ENCODE measurements at places on chromosomes 3 and 15.

DNA sequence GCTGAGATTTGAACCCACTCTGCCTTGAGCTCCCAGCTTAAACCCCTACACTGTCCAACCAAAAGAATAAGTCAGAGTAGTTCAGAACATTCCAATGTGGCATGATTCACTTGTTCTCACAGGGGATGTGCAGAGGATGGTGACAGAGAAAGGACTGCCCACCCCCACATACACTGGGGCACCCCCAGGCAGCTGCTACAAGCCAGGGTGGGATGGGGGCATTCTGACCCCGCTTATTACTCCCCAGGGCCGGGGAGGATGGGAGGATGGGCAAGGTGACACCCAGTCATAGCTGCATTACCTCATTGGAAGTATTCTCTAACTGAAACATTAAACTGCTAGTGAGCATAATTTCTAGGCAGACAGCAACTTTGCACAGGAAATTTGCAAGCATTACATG lies 126.0 kb upstream of the PRR20G start:
- no peak for DNase-seq

GRCh38 chr3:122004107-122004506 lies 17.9 kb downstream of the ILDR1 start:
- DNase-seq = no peak

- peak; percentile 35 for DNase-seq
Measured at GRCh38 chr15:38671675-38672254, 107.2 kb upstream of the RASGRP1 start.

DNA sequence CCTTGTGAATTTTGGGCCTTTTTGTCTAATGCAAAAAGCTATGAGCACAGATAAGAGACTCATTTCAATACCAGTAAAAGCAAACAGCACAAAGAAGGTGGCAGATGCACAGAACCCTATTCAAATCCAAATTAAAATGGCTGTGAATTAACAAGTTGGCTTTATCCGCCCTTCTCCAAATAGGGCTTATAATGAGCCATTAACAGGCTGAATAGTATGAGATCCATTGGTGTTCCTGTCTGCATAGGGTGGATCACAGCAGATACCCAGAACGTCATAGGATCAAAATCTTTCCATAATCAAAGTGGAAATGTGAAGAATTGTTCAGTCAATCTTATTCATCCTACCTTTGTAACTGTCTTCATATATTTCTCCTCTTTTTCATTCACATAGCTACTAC lies 282.4 kb upstream of the UMPS start:
- DNase-seq = no peak

DNA sequence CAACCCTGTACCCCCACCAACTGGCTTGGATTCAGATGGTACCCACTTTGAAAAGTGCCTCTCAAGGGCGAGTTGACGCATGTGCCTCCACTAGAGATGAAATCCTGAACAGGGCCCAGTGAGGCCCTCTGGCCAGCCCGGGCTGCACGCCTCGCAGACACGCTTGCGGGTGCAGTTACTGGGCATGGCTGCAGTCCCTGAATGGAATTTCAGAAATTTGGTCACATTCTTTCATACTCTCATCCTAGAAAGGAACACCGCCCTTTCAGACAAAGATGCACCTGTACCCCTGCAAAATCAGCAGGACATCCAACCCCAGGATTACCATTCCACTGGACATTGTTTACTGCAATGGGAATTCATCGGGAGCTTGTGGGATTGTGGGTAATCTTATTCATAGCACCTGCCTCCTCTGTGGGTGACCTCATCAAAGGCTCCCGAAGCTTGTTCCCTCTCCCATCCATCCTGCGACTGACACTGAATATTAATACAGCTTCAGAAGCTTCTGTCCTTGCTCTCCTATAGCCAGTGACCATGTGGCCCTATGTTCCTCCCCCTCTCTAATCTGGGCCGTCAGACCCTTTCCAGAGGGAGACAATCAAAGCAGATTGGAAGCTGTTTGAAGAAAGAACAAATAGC lies 42.5 kb upstream of the TPM1 start:
- no peak for DNase-seq

- DNase-seq = no peak
Measured at GRCh38 chr3:160709477-160710182, 32.7 kb downstream of the ARL14 start.

DNA sequence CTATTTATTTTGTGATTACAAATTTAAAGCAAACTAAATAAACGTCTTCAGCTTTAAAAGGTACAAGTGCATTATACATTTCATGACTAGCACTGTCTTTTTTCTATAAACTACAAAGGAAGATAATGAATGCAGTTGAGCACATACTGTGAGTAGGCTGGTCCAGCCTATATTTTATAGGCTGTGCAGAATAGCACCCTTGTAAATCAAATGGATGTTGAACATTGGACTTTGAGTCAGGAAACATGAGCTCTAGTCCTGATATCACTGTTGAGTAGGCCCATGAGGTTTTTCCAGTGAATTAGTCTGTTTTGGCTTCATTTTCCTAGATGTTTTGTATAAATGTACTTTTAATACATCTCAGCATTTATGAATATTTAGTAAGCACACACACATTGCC lies 447.3 kb upstream of the KCNMB2 start:
- no peak for DNase-seq

GRCh38 chr15:79136434-79137046 lies 46.0 kb upstream of the RASGRF1 start:
- DNase-seq = no peak

- DNase-seq = no peak
Measured at GRCh38 chr3:9193633-9194195, 55.7 kb downstream of the SRGAP3 start.

DNA sequence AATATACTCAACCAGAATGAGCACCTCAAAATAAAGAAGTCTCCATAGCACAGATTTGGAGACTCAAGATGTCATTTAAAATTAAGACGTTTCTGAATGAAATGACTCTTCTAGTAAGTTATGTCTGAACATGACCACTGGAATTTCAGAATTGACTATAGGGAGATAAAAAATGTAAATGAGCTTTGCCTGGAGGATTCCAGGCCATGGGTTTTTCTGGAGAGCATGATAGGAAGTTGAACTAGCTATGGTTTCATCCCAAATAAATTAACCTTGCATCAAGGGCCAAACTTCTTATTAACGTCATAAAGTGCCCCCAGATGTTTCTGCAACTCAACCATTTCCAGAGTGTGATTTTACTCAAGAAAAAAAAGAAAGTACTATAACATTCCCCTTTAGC lies 222.6 kb upstream of the NR2F2 start:
- DNase-seq = no peak

DNA sequence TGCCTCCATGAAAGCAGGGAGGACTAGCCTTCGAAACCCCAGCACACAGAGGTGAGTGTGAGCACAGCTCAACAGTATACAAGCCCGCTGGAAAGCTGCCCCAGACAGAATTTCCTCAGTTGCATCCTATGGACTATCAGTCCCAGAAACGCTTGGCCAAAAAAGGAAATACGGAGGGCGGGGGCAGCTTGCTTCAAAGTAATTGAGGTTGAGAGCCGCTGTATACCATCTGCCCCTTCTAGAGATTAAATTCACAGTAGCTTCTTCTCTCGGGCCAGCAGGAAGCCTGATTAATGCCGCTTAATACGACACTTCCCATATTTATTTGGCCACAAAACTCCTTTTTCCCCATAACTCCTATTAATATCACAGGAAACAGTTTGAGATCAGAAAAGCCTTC lies 88.7 kb downstream of the LIPC start:
- no peak for DNase-seq

DNA sequence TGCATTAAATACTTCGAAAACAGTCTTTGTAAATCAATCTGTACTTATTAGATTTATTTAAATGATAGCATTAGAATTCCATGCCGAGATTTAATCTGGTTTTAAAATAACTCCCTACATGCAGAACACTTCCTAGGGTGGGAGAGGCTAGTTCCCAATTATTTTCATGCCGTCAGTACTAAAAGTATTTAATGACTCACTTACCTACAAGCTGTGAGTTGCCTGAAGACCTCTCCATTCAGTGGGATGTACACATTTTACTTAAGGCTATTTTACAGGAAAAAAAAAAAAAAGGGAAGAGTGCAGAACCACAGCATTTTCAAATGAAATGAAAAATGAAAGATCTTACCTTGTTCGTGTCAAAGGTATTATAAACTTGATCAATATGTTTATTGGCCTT lies 469 bp downstream of the GUCA1C start:
- DNase-seq = no peak

DNA sequence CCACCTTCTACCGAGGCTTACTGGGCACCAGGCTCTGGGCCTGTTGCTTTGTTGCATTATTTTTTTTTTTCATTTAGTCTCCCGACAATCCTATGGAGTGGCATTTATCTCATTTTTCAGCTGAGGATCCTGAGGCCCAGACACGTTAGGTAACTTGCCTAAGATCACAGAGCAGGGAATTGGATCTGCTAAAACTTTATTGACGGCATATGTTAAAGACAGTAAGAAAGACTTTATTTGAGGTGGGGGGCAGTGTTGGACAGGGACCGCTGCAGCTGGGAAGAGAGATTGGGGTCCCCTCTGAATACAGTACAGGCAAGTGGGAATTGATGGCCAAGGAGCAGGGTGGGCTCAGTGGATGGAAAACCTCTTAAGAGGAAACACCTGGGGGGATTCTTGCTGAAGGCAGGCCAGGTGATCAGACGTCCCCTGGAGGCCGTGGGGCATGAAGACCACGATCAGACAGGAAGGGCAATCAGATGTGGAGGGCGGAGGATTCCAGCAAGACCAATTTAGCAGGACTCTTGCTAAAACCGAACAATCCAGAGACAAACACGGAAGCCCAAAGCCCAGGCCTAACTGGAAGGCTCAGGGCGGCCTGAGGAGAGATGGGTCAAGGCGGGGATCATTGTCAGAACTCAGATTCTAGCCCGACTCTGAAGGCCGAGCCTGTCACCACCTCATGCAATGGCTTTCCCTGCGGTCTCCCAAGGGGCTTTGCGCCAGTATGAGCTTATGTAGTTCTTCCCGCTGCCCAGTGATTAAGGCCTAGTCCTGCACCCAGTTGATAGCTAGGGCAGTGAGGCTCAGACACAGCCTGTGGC lies 53.7 kb downstream of the RGMA start:
- DNase-seq = no peak

- DNase-seq = no peak
Measured at GRCh38 chr3:126082362-126083137, 1.4 kb downstream of the SLC41A3 start.

GRCh38 chr3:88882121-88882520 lies 225.3 kb upstream of the EPHA3 start:
- no peak for DNase-seq

DNA sequence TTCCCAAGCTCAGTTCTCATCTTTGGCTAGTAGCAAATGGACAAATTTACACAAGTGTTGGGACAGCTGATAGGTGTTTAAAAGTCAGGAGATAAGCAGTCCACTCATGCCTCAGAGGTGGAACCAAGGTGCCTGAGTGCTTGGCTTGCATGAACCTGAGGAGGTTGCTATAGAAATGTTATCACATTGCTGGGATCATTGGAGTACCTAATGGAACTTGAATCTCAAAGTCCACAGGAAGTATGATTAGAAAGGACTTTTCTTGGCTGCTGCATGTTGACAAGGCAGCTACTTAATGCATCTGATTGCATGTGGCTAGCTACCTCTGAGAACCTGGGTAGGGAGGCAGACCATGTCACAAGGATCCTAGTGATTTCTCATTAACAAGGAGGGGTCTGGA lies 39.5 kb upstream of the C3orf80 start:
- no peak for DNase-seq

DNA sequence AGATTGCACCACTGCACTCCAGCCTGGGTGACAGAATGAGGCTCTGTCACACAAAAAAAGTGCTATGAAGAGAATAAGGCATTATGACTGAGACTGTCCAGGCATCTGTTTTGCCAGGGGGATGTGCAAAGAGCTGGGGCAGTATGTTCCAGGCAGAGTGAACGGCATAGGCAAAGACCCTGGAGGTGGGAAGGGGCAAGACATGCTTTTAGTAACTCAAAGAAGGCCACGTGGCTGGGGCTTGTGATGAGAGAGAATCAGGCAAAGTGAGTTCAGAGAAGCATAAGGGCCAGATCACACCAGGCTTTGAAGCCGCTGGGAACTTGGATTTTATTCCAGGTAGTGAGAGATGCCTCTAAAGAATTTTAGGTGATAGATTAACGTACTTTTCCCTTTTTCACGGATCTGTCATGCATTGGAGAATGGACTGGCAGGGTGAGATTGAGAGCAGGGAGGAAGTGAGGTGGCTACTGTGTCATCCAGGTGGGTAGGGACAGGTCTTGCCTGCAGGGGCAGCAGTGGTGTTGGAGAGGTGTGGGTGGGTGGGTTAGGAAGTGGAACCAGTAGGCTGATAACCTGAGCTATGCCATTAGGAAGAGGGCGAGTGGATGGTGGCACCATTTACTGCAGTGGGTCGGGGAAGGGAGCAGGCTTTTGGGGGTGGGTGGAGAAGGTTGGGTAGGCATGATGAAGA lies 31.7 kb downstream of the ATP2B2 start:
- DNase-seq = no peak

GRCh38 chr3:23762214-23762613 lies 43.5 kb upstream of the UBE2E1 start:
- no peak for DNase-seq

- DNase-seq = no peak
Measured at GRCh38 chr3:48851407-48851806, 3.7 kb upstream of the PRKAR2A start.

DNA sequence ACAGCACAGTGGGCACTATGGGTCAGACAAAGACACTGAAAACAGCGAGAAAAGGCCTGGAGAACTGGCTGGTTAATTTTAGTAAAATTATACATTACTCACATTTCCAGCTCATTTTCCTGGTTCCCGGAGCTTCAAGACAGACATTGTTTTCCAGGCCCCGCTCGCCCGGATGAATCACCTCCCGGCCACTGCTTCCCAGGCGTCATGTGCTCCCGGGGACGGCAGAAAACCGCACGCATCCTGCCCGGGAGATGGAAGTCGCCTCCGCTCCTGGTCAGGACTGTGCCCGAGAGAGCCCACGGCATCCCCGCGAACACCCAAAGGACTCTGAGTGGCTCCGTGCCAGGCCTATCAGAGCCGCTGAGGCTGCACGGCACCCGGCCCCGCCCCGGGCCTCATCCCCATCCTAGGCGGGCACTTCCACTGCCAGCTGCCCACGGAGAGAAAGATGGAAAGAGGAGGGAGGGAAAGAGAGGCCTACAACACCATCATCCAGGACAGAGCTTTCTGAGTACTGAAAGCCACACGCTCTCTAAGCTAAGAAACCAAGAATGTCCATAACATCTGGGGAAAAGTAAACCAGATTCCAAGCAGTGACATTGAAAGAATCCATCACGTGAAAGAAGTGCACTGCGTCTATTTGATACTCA lies 75.1 kb downstream of the VGLL4 start:
- no peak for DNase-seq

DNA sequence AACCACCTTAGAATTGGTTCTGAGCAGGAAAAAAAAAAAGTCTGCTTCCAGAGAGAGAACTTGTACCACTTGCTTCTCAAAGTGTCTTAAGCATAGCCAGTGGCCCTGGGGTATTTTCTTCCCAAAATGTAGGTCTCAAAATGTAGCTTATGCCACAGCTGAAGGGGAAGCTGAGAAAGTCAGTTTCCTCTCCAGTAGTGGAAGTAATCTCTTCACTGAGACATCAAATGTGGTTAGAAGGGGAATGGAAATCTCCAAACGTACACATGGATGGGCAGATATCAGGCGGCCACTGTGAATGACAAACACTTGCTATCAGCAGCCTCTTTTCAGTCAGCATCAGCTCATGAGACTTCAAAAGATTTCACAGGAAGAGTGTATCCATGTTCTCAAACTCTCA lies 841.2 kb downstream of the TUSC7 start:
- no peak for DNase-seq

- DNase-seq = no peak
Measured at GRCh38 chr15:79349525-79349924, 38.6 kb downstream of the TMED3 start.

GRCh38 chr3:162765524-162765923 lies 1268.9 kb downstream of the OTOL1 start:
- no peak for DNase-seq

- DNase-seq = no peak
Measured at GRCh38 chr3:192419312-192419711, 308.0 kb downstream of the FGF12 start.
